ENCODE measurements at places on chromosomes 11 and 22. TPM values are rescaled to one million over a fixed set of nuclear protein-coding genes. Genes with fewer than 3 reads are reported as not detected.

Gene GRK3
- total RNA-seq: 2.7 TPM

Gene PARVB
- 54.1 TPM for total RNA-seq

Gene WT1
- total RNA-seq: 0.18 TPM

Gene KCNJ11
- not detected for total RNA-seq

Gene DHCR7
- 118 TPM for total RNA-seq

Gene CLCF1
- total RNA-seq: 1.8 TPM

Gene MYRF
- 26.3 TPM for total RNA-seq

Gene IGF2
- 1.5 TPM for total RNA-seq

Gene C11orf68
- total RNA-seq: 28.4 TPM

Gene OR51E2
- total RNA-seq: 0.59 TPM

Gene CD82
- total RNA-seq: 186 TPM

Gene SLC6A5
- not detected for total RNA-seq

Gene SCUBE1
- not detected for total RNA-seq

Gene TRPM5
- total RNA-seq: not detected

Gene APOC3
- not detected for total RNA-seq

Gene SYT9
- total RNA-seq: 0.05 TPM

Gene NAT10
- 12.2 TPM for total RNA-seq

Gene SDHAF2
- total RNA-seq: 36.8 TPM

Gene KCNA4
- not detected for total RNA-seq

Gene KCTD14
- 0.42 TPM for total RNA-seq

Gene MOGAT2
- not detected for total RNA-seq

Gene XKR3
- not detected for total RNA-seq

Gene OR51B2
- total RNA-seq: not detected

Gene CACNA1I
- 0.05 TPM for total RNA-seq

Gene WBP2NL
- 0.60 TPM for total RNA-seq

Gene FZD4
- total RNA-seq: 6.0 TPM

Gene SIK3
- 36.9 TPM for total RNA-seq

Gene KIAA1671
- total RNA-seq: 14.6 TPM

Gene CCDC157
- total RNA-seq: 1.5 TPM

Gene SAA2
- total RNA-seq: 0.30 TPM

Gene NPTXR
- total RNA-seq: 38.4 TPM

Gene ARHGEF17
- 72.8 TPM for total RNA-seq

Gene TMPRSS6
- not detected for total RNA-seq

Gene TMA7B
- total RNA-seq: not detected

Gene OR51D1
- total RNA-seq: not detected

All from smooth muscle cell of the umbilical artery (primary cell).